Dorsolateral prefrontal cortex (tissue), 122 donors: ENCODE measurements at places on chromosomes 12 and 14. TPM values are rescaled to one million over a fixed set of nuclear protein-coding genes. Genes with fewer than 3 reads are reported as not detected.

NFKBIA gene
- total RNA-seq = 63.5 TPM

ATN1 gene
- 176 TPM for total RNA-seq

KRT79 gene
- total RNA-seq = not detected

TAS2R42 gene
- total RNA-seq = not detected

KRT86 gene
- not detected for total RNA-seq

IFNG gene
- not detected for total RNA-seq

NPFF gene
- not detected for total RNA-seq

TMBIM4 gene
- 63.0 TPM for total RNA-seq

CNTN1 gene
- total RNA-seq = 352 TPM

CSRP2 gene
- total RNA-seq = 26.2 TPM

SLC38A4 gene
- total RNA-seq = 0.44 TPM

CD69 gene
- 0.38 TPM for total RNA-seq

SAMD4A gene
- total RNA-seq = 56.1 TPM

CLEC1B gene
- not detected for total RNA-seq

SPRYD3 gene
- total RNA-seq = 182 TPM

MAPK1IP1L gene
- total RNA-seq = 58.2 TPM

GUCY2C gene
- total RNA-seq = not detected

RPGRIP1 gene
- not detected for total RNA-seq

SLC35E3 gene
- 22.4 TPM for total RNA-seq

CLEC2D gene
- total RNA-seq = 5.2 TPM

IRAK3 gene
- total RNA-seq = 3.6 TPM

ABCB9 gene
- total RNA-seq = 63.6 TPM

CPNE6 gene
- total RNA-seq = 56.1 TPM

GLT8D2 gene
- 4.2 TPM for total RNA-seq

CLEC4D gene
- not detected for total RNA-seq

EIF2S3B gene
- not detected for total RNA-seq

FSCB gene
- 0.46 TPM for total RNA-seq

RAPGEF3 gene
- 89.5 TPM for total RNA-seq

ANHX gene
- not detected for total RNA-seq

RHOJ gene
- total RNA-seq = 11.3 TPM

WSCD2 gene
- 44.0 TPM for total RNA-seq

REP15 gene
- total RNA-seq = 2.2 TPM

RNASE3 gene
- not detected for total RNA-seq

KRT74 gene
- not detected for total RNA-seq

MGST1 gene
- 105 TPM for total RNA-seq

RIC8B gene
- total RNA-seq = 37.2 TPM
